ENCODE measurements at places on chromosomes 12 and 14.

DNA sequence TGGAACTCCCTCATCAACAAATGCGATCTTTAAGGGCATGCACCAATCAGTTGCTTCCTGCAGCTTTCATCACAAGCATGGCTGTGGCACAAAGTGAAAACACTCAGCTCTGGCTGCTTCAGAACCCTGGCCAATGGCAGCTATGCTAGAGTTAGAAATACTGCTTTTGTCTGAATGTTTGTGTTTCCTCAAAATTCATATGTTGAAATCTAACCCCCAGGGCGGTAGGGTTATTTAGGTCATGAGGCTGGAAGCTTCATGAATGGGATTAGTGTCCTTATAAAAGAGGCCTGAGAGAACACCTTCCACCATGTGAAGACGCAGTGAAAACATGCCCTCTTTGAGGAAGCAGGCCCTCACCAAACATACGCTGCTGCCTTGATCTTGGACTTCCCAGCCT, 453.9 kb downstream of the SNAPC1 start:
- no peak for DNase-seq

- DNase-seq = no peak
These were observed 64.6 kb downstream of the BEGAIN start for GRCh38 chr14:100522616-100523099.

- DNase-seq = no peak
These were observed 93.3 kb upstream of the MAP1LC3B2 start for GRCh38 chr12:116465856-116466255.

GRCh38 chr12:47388712-47389111, 309.0 kb upstream of the AMIGO2 start:
- no peak for DNase-seq

DNA sequence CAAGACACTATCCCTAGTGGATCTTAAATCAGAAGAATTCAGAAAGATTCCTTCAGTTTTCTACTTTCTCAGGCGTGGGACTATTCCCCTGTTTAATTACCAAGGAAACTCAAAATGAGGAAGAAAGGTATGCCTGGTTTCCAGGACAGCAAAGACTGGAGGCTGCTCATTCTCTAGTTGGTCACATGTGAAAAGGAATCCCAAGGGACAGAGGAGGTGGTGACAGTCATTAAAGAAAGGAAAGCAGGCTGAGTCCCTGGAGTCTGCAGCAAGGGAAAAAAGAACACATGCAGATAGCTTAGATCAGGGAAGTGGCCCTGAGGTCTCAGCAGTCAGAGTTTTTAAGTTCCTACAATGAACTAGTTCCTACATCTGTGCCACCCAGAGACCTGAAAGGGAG, 165.4 kb upstream of the CCDC198 start:
- no peak for DNase-seq

GRCh38 chr14:90255871-90256270, 482 bp upstream of the PSMC1 start:
- no peak for DNase-seq

DNA sequence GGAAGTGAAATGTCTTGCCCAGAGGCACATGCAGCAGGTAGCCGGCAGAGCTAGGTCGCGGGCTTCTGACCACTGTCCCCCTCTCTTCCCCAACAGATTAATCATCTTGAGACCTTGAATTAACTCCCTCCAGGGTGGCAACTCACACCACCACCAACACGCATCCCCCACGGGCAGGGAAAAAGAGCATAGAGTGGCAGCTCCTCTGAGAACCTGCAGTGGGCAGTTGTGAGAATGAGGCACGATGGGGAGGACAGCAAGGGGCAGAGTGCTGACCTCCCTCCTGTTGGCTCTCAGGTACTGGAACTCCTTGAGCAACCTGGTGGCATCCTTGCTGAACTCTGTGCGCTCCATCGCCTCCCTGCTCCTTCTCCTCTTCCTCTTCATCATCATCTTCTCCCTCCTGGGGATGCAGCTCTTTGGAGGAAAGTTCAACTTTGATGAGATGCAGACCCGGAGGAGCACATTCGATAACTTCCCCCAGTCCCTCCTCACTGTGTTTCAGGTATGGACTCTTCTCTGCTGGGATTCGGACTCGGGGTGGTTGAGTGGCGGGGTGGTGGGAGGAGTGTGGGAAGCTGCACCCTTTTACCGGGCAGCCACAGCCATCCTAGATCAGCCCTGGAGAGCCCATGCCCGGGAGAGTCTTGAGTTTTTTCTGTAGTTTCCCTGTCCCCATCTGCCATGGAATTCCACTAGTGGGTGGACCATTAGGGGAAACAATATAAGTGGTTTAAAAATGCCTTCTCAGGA, 213.3 kb upstream of the FKBP4 start:
- DNase-seq = no peak

DNA sequence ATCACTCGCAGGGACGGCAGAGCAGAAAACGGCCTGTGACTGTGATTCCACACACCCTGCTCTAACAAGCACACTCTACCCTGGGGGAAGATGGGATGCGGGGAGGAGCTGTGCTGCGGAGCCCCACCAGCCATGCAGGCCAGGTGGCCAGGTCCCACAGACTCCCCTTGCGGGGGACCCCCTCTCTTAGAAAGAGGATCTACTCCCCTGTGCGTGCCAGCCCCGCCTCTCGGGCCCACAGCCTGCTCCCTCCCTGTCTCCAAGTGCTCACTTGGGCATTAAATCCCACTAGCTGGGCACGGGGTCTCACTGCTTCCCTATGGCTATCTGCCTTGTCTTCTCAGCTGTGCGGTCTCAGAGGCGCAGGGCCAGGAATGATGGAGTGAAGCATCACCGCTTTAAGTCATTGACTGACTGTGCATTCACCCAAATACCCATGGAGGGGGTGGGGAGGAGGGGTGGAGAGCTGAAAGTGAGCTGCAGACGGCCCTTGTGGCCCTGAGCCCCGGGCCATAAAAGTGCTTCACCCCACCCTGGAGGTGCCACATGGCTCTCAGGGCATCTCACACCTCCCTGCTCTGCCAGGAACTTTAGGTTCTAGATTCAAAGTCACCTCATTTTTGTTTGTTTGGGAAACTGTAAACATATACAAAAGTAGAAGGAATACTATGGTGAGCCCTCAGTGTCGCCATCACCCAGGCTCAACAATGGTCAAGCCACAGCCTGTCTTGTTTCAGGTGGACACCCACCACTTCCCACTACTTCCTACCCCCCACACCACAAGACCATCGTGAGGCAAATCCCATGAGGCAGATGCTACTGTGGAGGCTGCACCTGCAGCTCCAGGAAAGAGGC, 9.4 kb downstream of the STX2 start:
- no peak for DNase-seq

- no peak for DNase-seq
These were observed 129.8 kb downstream of the FOXG1 start for GRCh38 chr14:28896337-28896736.

GRCh38 chr12:103314786-103315185, 181.0 kb downstream of the C12orf42 start:
- no peak for DNase-seq

DNA sequence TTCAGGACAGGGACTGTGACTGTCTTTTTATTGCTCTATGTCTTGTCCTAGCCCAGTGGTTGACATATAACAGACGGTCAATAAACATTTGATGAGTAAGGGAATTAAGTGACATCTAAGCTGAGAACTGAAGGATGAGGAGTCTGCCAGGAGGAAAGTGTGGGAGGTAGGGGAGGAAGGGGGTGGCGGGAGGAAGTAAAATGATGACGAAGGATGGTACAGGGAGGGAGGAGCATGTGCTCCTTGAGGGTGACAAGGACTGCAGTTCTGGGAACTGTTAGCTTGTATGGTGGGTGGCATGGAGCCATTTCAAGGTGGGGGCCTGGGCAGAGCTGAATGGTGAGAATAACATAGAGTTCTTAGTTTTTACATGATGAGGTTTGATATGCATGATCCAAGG, 64.4 kb downstream of the RGS6 start:
- DNase-seq = no peak

DNA sequence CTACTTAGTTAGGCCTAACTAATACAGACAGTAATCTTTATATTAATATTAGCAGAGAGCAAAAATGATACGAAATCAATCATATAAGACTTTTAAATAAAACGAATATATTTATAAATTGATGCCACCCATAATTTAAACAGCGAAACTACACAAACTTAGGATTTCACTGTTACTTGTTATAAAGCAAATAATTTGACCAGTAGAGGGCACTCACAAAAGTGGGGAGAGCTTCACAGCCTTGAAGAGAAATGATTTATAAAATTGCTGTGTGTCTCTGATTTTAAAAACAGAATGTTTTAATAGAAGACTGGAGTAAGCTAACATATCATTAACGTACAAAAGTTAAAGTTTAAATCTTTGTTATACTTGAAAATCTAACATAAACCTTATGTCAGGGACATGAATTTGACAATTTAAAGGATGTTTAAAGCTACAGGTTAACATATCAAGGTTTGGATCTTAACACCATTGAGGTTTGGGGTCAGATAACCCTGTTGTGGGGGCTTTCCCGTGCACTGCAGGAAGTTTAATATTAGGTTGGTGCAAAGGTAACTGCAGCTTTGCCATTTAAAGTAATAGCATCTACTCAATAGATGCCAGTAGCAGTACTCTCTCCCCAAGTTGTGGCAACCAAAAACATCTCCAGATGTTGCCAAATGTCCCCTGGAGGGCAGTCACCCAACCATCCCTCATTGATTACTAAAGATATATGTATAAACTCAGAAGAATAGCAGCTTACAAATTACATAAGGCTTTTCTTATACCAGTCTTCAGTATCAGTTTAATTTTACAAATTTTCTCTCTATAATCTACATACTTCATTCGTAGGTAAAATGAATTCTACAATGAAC, 9.3 kb downstream of the KRAS start:
- DNase-seq = no peak

DNA sequence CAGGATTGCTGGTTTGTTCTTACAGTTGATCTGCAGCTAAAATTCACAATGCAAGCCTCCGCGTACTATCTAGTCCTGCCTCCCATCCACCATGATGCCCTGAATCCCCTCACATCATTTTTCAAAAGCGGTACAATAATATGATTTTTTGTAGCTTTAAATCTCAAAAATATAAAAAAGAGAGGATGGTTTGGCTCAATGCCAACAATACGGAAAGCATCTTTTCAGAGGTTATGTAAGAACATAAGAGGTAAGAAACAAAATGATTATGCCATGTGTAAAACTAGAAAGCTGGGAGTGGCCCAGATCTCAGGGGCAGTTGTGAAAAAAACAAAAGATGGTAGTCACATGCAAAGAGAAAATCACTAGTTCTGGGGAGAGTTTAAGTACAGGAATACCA, 24.0 kb upstream of the ZDHHC17 start:
- no peak for DNase-seq

DNA sequence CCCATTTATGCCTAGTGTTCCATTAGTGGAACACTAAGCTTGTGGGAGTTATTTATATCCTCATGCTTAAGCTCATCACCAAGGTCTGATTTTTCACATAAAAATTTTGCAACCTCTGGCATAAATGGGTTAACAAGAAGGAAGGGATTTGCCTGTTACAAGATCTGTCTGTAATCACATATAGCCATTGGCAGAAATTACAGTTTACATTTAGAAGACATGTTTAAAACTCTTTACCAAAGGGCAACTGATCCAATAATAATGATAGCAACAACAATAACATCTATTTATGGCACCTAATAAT, 422.9 kb downstream of the ZFP36L1 start:
- DNase-seq = no peak

DNA sequence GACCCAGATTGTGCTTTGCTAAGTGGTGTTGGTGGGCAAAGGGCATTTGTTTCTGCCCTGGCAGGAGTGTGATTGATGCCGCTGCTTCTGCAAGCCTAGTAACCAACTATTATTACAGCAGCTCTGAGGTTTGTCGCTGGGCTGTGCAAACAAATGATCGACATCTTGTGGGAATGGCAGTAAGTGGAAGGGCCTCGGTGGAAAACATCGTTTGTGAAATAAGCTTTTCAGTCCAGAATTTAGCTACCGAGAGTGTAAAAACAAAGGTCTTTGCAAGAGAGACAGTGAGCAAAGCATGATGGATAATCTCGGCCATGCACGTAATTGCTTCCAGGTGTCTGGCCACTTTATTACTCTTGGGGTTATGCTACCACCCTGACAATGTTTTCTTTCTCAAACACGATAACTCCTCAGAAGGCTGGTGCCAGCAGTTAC, 397.7 kb upstream of the PRICKLE1 start:
- peak; percentile 79 for DNase-seq

DNA sequence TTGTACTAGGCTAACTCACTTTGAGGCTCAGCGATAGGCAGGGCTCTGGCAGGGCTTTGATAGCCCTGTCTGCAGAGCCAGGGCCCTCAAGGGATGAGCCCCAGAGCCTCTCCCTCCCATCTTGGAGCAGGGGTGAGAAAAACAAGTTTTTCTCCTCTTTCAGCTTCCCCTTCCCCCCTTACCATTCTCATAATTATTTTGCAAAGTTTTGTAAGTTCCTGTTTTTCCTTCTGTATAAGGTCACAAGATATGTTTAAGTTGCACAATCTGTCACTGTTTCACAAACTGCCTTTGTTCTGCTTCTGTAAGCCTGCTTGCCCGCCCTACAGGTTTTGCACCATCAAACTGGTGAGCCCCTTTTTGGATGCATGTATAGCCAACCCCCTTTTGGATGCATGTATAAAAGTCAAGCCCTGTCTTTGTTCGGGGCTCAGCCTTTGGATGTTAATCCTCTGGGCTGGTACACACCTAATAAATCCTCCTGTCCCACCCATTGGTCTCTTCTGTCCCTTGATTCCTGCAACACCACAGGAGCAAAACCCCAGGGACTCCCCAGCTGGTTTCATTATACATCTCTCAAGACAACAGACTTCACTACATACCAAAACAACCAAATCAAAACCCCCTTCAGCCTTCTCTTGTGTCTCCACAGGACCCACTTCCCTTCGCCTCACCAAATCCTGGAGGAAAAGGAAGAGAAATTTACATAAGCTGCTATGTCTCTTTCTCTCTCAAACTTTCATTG, 52.5 kb upstream of the RESF1 start:
- DNase-seq = no peak

DNA sequence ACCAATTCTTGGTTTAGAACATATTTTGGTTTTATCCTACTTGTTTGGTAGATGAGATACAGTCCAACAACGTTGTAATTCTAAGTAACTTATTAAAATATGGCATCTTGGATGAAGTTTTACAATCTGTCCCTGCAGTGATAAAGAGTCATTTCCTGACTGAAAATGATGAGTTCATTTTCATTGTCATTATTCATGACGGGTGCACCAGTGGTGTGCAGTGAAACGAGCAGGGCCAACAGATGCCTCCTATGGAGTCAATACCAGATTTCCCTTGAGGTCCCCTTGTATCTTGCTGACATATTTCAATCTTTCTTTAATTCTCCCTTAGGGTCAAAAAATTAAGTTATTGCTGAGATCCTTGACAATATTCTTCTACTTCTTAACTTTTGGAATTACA, 438.5 kb downstream of the LRIG3 start:
- no peak for DNase-seq

DNA sequence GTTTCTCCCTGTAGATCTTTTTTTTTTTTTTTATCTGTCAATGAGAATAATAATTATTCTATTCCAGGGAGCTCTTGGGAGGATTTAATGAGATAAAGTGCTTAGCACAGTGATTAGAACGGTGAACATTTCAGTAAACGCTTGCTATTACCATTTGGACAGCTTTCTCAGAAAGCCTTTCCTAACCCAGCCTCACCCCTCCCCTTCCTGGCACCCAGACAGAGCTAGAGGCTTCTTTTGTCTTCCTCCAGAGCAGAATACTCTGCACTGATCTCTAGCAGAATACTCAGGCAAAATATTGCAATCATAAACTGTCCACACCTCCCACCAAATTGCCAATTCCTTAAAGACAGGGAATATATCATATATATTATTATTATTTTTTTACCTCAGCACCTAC, 66.6 kb downstream of the ERGIC2 start:
- no peak for DNase-seq
